Liver (tissue), 10 donors: ENCODE measurements at places on chromosomes 6 and 20. TPM values are rescaled to one million over a fixed set of nuclear protein-coding genes. Genes with fewer than 3 reads are reported as not detected.

DNA sequence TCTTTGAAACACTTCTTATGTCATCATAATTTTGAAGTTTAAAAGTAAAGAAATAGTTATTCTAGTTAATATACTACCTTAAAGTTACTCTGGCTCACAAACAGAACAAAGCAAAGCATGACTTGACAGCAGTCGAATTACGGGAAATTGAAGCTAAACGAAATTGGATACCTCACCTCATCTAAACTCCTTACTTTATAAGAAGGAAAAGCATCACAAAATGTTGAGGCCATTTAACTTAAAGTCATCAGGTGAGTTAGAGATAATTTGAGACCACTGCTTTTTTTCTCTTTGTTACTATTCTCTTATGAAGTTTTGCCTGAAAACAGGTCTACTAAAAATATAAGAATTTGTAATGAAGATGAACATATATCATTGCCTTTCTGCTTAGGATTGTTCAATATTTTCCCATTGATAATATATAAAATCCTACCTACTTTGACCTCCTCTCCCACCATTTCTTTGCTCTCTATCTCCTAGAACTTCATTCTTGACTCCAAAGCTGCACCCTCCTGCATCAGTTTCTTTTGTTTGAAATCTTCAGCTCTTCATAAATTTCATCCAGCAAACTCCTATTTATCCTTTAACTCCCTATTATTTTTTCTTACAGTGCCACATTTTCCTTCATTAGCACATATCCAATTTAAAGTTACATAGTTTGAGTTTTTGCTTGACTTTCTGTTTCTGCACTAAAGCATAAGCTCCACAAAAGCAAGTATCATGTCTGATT, 510.7 kb upstream of the ZNF337 start:
- no peak for DNase-seq

- no peak for DNase-seq
Observed at GRCh38 chr6:66848244-66848953, 1141.4 kb upstream of the EYS start.

DNA sequence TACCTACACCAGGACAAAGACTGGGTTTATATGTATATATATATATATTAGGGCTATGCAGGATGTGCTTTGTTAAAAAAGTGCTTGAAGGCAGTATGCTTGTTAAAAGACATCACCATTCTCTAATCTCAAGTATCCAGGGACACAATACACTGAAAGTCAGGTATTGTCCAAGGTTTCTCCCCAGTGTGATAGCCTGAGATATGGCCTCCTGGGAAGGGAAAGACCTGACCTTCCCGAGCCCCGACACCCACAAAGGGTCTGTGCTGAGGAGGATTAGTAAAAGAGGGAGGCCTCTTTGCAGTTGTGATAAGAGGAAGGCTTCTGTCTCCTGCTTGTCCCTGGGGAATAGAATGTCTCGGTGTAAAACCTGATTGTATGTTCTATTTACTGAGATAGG, 156.9 kb downstream of the GPX5 start:
- DNase-seq = no peak

GRCh38 chr6:145798530-145798929, 16.1 kb downstream of the FBXO30 start:
- DNase-seq = no peak

- no peak for DNase-seq
Observed at GRCh38 chr6:41545247-41545702, 906 bp upstream of the FOXP4 start.

DNA sequence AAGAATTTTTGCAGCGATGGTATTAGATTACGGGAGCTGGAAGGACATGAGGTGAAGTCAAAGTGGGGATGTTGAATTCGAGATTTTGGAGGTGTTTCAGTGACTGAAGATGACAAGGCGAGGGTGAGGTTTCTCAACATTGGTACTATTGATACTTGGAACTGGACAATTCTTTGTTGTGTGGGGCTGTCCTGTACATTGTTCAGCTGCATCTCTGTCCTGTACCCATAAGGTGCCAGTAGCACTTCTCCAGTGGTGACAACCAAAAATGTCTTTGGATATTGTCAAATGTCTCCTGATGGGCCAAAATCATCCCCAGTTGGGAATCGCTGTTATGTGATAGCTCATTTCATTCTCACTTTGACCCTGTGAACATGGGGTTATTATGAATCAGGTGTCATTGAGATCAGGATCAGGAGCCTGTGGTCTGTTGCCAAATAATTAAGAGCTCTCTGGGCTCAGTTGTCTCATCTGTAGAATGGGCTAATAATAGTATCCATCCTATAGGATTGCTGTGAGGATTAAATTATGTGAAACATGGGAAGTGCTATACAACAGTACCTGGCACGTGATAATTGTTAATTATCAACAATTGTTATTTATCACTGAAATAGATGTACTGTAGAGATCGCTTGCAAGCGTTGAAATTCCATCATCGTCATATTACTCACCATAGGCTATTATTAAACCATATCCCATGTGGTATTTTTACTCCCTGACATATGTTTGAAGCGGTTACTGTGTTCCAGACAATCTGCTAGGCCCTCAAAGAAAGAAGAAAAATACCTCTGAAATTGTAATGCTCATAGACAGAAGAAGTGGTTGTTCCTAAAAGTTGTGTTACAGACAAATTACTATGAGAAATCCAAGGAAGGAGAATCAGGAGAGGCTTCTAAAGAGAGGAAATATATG, 48.5 kb upstream of the TTPAL start:
- DNase-seq = no peak

GRCh38 chr20:55500130-55500529, 505.2 kb downstream of the CBLN4 start:
- DNase-seq = no peak

GRCh38 chr6:48505621-48506020, 394.6 kb upstream of the PTCHD4 start:
- no peak for DNase-seq

GRCh38 chr6:26211963-26212362, 124.7 kb downstream of the HFE start:
- DNase-seq = no peak

DNA sequence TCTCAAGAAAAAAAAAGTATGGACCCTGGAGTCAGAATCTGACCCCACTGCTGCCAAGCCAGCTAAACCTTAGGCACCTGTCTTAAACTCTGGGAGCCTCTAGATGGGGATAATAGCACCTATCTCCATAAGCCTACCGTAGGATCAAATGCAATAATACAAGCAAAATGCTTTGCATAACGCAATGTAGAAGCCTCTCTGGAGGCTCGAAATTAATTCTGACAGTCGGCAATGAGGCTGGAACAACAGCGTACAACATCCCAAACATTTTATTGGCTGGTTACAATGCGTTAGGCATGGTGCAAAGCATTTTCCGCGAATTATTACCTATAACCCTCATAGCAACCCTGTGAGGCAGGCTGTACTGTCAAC, 521 bp downstream of the CDK5RAP1 start:
- DNase-seq = no peak

DNA sequence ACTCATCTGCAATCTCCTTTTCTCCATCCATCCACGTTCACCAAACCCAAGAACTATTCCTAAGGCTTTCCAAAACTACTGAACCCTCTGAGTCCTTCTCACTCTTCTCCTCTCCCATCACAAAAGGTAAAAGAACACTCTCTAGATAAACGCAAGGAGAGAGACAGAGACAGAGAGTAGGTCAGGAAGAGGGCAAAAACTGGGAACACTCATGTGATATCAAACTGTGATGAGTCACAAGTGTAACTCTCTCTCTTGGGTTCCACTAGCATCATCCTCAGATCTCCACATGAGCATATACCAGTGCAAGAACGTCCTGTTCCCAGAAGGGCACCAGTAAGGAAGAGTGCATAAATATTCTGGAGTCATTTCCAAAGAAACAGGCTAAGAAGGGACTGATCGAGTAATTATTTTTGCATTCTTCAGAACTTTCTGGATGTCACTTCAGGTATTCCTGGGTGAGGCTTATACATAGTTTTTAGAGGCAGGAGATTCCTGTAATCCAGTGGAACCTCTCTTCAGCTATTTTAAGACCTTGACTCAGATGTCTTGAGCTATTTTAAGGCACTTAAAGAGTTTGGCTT, 47.3 kb upstream of the STXBP5 start:
- DNase-seq = no peak

DDX43 gene
- 0.31 TPM for polyA plus RNA-seq

ETV7 gene
- polyA plus RNA-seq = 0.43 TPM

DNAAF9 gene
- 1.9 TPM for polyA plus RNA-seq

THBS2 gene
- polyA plus RNA-seq = 7.6 TPM
